ENCODE measurements at places on chromosomes 12 and 14.

- no peak for DNase-seq
Observed at GRCh38 chr12:16606117-16606200, at the start of gene LMO3. Gene LMO3 (minus strand): TSS chr12:16606162. CDS start chr12:16600860, 5,302 bp downstream.

DNA sequence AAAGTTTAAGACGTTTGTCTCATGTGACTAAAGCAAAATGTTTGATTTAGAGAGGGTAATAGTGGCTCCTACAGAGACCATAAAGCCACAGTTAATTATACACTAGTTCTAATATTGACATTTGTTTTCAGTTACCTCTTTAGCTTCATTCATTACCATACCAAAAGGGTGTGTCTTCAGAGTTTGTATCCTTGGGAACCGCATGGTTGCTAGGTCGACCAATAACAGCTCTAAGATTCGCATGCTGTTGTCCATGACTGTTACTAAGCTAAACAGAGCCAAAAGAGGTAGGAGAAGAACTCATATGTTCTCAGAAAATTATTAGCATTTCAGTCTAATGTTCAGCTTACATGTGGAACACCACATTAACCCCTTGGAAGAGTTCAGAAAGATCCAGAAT, 36.2 kb upstream of the ETNK1 start:
- peak; percentile 87 for DNase-seq

DNA sequence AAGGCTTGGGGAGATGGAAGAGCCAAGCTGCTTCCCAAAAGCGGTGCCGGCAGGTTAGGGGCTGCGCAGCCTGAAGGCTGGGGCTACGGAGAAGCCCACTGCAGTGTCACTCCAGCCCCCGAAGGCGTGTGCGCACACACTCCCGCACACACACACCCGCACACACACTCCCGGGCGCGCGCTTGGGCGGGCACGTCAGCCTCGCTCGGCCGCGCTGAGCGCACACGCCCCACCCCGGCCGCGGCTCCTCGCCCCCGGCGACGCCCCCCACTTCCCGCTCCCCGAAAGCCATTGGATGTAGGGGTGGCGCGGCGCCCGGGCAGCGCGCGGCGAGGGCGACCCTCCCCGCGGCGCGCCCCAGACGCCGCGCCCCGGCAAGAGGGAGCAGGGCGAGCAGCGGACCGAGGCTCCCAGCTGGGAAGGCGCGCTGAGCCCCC, at the start of gene KCNK10:
TSS of gene KCNK10 (minus strand) at position 184 of the 437 bp plus-strand sequence. CDS start 471 bp downstream, outside the sequence.
- no peak for DNase-seq

DNA sequence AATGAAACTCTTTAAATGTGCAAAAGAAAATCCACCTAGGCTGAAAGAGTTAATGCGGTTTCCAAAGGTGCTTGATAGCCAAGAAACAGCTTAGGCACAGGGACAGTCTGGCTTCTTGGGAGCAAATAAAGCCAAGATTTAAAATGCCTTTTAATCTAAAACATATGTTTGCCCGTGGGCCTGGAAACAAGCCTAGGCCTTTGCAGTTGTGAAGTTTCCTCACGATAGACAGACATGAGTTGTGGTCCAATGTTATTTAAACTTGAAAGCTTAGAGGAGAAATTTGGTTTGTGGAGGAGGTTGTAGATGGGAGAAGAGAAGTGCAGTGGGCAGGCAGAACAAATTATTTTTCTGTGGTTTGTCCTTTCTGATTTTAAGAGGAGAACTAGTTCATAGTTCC, 29.8 kb downstream of the PROX2 start:
- no peak for DNase-seq

DNA sequence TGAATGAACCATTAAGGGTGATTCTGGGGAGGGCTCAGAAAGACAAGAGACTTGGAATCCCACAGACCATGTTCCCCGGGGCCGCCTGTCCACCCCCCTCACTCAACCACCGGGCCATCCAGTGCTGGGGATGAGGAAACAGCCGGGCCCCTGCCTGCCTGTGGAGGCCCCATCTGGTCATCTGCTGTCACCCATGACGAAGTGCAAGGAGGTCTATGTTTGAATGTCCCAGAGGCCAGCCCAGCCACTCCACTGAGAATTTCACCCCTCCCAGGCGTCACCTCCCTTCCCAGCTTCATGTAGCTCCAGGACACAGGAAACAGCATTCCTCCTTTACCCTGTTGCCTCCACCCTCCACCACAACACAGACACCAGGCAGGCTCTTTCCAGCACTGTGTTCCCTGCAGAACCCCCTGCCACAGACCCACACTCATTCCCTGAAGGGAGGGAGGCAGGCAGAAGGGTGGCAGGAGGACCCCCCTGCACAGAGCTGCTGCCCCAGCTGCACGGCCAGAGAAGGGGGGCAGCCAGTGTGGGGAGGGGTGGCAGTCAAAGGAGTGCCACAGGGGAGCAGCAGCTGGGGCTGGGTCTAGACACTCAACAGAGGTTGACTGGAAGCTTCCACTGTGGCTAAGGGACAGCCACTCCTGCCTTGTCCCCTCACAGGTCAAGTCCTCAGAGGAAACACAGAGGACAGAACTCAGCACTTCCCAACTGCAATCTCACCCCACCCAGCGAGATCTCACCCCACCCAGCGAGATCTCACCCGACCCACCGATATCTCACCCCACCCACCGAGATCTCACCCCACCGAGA, 50.3 kb upstream of the PPP2R5C start:
- no peak for DNase-seq

GRCh38 chr14:95597784-95598211, 62.9 kb downstream of the GLRX5 start:
- no peak for DNase-seq

GRCh38 chr14:93984987-93985410, 8.6 kb upstream of the ASB2 start:
- DNase-seq = peak; percentile 56

DNA sequence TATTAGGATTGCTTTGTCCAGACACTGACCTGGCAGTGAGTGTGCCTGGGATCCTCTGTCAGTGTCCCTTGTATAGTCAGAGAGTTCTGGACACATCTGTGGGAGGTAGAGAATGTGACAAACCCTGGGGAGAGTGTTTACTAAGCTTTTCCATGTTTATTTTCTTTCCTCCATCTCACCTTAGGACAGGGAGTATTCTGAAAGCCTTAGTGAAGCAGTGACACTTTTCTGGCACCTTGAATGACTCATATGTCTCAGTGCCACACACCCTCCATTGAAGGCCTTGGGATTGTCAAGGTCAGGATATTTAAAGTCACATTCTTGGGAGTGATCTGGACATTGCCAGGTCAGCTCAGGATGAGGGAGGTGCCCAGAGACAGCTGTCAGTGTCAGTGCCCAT, 34.9 kb upstream of the CTDSP2 start:
- DNase-seq = no peak

GRCh38 chr14:75591331-75591946, 13.0 kb downstream of the FLVCR2 start:
- DNase-seq = no peak

DNA sequence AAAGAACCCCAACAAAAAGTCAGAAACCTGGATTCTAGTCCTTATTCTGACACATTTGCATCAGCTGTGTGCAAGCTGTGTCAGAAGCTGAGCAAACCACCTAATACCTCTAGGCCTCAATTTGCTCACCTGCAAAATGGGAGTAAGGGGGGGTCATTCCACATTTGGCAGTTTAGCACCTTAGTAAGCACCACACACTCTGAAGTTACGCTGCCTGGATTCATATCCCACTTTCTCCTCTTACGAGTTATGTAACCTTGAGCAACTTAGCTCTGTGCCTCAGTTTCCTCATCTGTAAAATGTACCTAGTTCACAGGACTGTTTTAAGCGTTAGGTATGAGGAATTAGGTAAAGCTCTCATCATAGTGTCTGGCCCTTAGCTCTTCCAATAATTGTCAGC, 218.9 kb downstream of the PPM1H start:
- no peak for DNase-seq

GRCh38 chr12:2891240-2892053, 756 bp downstream of the TULP3 start:
- DNase-seq = peak; percentile 38

DNA sequence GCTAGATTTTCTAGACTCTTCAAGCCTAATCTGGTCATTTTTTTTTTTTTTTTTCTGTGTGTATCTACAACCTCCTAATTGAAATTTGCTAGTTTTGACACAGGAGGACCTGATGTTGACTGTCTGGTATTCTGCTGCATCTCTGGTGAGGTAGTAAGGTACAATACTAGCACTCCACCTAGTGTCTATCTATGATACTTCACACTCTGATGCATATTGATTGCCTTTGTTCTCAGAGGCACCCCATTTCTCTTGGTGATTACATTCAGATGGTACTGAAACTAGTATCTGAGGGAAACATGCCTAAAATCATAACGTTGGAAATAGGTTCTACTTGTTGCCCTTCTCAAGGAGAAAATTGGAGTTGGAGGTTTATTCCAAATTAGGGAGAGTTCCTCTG, 930.5 kb upstream of the NOVA1 start:
- DNase-seq = peak; percentile 13

- no peak for DNase-seq
Observed at GRCh38 chr14:97724265-97724731, 927.1 kb downstream of the VRK1 start.

- DNase-seq = no peak
Observed at GRCh38 chr14:89217891-89218290, 199.1 kb downstream of the FOXN3 start.

DNA sequence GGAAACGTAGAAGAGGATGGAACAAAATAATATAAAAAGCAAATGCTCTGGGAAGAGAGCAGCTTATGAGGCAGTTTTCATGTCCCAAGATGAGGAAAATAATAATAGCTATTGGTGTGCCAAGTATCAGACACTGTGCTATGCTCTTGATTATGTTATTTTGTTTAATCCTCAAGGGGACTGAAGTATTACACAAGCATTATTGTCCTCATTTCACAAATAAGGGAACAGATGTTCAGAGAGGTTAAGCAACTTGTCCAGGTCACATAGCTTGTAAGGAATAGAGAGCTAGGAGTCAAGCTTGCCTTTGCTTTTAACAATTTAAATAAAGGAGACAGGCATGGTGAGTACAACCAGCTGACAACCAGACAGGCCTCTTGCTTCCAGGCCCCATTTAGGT, 26.9 kb upstream of the LTBP2 start:
- no peak for DNase-seq

GRCh38 chr14:58238252-58239243, 6.1 kb upstream of the PSMA3 start:
- DNase-seq = no peak

DNA sequence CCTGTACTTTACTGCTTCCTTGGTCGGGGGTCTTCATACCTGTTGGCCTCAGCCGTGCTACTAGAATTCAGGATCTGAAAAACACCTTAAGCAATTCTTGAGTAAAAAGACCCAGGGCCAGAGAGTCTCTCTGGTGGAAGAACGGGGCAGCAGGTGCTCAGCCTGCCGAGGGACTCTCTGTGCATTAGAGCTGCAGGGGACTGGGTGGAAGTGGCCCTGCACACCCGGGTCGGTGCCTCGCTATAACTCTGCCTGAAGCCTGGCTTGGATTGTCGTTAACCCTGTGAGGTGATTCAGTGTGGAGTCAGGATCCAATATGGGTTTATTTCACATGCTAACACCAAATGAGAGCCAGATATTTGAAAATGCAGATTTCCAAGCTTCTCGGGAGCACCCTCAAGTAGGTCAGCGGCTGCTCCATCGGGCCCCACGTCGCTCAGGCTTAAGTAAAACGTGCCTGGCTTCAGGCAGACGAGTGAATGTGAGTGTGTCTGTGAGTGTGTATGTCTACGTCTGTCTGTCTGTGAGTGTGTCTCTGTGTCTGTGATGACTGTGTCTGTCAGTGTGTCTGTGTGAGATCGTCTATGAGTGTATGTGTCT, 35.1 kb upstream of the C14orf180 start:
- no peak for DNase-seq

DNA sequence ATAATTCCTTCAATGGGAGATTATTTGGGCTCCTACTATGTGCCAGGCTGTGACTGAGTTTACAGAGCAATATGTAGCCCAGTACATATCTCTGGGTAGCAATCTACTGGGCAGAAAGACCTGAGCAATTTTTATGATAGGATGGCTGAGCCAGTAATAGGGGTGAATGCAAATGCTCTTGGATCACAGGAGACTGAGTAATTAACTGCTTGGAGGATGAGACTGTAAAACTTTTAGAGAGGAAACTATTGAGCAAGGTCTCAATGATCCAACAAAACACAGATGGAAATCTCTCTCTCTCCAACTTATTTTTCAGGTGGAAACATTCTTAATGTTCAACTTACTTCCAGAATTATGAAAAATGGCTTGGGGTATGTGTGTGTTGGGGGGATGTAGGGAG, 402.2 kb downstream of the AEBP2 start:
- no peak for DNase-seq

DNA sequence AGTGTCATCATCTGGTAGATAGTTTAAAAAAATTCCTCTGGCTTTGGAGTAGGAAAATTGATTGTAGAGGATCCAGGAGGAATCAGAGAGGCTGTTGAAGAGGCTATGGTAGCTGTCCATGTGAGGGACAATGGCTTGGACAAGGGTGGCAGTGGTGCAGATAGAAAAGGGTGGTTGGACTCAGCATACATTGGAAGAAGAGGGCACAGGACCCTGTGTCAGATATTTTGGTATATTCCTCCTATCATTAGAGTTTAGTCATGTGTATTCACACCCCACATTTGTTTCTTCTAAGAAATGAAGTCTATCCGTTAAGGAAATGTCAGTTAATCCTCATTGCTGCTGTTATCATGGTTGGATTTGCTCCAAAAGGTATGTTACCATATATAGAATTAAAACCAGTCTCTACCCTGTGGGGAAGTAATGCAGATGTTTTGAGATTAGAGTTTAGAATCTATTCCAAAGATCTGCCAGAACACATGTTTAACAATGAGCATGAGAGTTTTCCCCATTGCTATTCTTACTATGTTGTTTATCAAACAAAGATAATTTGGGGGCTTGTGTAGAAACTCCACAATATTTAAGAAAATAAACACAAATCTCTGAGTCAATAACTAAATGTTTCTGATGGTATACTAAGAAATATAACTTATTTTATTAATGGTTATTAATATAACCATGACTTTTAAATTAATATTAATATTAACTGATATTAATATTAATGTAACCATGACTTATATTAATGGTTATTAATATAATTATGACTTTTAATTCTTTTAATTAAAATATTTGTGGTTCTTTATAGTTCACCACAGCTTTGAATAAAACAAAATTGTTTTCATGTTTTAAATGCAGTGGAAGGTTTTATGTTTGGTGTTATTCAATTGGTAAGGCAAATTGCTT, 80.9 kb downstream of the CRADD start:
- no peak for DNase-seq

- DNase-seq = no peak
Observed at GRCh38 chr12:1919763-1920162, 1.3 kb upstream of the CACNA2D4 start.
